ENCODE measurements at places on chromosomes 12 and 14.
A peak's percentile ranks its signal among the peaks of the same experiment; 100 is the strongest.

GRCh38 chr12:32273063-32273522, 126.3 kb upstream of the FGD4 start:
- no peak for DNase-seq

GRCh38 chr14:22147716-22148115, 441.3 kb downstream of the DAD1 start:
- no peak for DNase-seq

DNA sequence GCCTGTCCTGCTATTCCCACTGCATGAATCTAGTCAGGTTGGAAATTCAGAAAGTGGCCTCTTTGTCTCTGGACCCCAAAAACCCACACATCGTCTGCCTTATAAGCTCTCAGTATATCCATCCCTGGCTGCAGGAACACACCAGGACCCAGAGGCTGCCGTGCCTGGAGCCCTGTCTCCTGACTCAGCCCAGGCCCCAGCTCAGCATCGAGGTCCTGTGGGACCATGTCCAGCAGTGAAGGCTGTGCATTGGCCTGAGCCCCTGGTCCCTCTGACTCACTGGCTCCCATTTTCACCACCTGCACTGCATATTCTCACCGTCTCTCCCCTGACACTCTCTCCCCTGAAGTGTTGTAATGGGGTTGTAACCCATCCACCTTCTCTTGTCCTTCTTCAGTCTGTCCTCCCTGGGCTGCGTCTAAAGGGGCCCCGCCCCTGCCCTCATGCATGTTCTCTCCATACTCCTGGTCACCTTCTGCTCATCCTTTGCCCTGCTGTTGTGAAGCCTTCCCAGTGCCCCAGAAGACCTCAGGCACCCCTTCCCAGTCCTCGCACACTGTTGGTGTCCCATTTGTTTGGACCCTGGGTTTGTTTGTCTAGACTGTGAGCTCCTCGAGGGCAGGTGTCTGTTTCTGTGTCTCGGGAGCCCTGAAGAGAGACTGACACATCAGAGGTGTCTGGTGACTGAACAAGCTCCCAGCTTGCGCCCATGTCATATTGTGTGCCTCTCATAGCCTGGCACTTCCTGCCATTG, 43.8 kb downstream of the EVL start:
- peak; percentile 78 for DNase-seq

DNA sequence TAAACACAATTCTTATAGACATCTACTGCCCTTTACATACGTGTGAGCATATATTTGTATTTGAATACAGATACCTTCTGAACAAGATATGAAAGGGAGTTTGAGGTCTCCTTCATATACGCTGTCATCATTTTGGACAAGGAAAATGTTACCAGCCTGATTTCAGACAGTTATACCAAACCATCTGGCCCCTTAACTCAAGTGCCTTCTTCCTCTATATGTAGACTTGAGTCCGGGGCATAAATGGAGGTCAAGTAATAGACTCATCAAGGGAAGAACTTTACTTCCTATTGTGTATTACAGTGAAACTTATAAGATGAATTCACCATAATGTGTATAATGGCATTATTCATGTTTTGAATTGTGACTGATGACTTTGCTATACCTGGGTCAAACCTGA, 52.2 kb downstream of the FAR2 start:
- no peak for DNase-seq

GRCh38 chr12:42648061-42648460, 58.5 kb upstream of the PRICKLE1 start:
- no peak for DNase-seq

Measured in posterior vena cava (tissue), 2 donors.